PC-9 (cell line): ENCODE measurements at places on chromosomes 1 and 21. TPM values are rescaled to one million over a fixed set of nuclear protein-coding genes. Genes with fewer than 3 reads are reported as not detected.

Gene ACTL8
- 0.55 and 0.68 TPM in 2 replicates for total RNA-seq

Gene TBX15
- not detected in 2 replicates for total RNA-seq

Gene MATN1
- 0.37 and 0.50 TPM in 2 replicates for total RNA-seq

Gene ATAD3C
- 4.0 and 4.2 TPM in 2 replicates for total RNA-seq

Gene NBPF6
- 0.94 TPM in 1 of 2 replicates, not detected in the other for total RNA-seq

Gene PRRX1
- total RNA-seq, result not detected in 2 replicates

Gene RNU1-3
- total RNA-seq, result 1,333 and 3,235 TPM in 2 replicates

Gene C1orf116
- 30.2 and 36.7 TPM in 2 replicates for total RNA-seq

Gene TAS1R1
- total RNA-seq, result not detected in 2 replicates

Gene NTMT2
- not detected in 2 replicates for total RNA-seq

Gene OR10J1
- not detected in 2 replicates for total RNA-seq

- peak; percentile 67 for DNase-seq
These were observed 4.6 kb downstream of the RCC1 start for GRCh38 chr1:28510273-28510969.

DNA sequence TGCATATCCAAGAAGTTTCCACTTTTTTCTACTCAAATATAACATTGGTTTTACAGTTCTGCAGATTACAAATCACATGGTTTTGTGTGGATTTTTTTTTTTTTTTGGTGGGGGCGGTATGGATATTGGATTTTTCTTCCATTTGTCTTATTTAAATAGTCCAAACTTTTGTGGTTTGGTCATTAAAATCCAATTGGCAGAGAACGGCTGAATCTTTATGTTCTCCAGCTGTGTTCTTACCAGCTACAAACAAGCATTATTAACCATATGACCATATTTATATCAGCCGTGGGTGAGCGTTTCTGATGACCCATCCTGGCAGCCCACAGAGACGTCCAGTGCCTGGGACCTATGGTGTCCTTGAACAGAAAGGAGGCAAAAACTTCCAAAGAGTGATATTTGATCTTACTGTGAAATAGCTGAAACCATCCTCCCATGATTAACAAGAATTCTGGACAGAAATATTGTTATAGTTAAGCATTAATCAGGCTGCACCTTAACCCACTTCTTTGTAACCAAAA is 200.4 kb downstream of the LYPLAL1 start:
- no peak for DNase-seq

GRCh38 chr1:117590273-117590925 is 15.4 kb upstream of the TENT5C start:
- peak; percentile 48 for DNase-seq

- no peak for DNase-seq
These were observed 101.3 kb upstream of the C8B start for GRCh38 chr1:57066980-57067610.

- peak; percentile 22 for DNase-seq
These were observed at the start of gene PLA2G4A for GRCh38 chr1:186828611-186829454. Gene PLA2G4A (plus strand): TSS chr1:186828949. CDS start chr1:186854355, 25,406 bp downstream.

GRCh38 chr1:52550447-52550846 is 2.4 kb downstream of the TUT4 start:
- DNase-seq, result no peak

- no peak for DNase-seq
These were observed 71.4 kb downstream of the MEGF6 start for GRCh38 chr1:3539707-3540425.

- DNase-seq, result no peak
These were observed 61.7 kb upstream of the USP24 start for GRCh38 chr1:55276671-55277376.

DNA sequence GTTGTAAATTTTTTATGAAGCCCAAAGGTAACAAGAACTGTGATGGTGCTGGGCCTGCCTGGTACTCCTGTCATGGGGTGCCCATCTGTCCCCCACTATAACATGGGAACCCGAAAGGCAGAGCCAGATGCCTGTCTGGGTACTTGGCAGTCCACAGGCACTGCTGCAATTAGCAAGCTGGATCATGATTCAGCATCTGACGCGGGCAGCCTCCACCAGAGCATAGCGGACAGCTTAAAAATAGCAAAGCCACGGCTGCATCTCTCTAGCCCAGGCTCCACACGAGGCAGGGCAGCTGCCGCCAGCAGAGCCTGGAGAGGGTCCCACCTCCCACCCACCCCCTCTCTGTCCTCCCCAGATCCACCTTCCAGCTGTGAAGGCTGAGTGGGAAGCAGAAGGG is 22.9 kb downstream of the SUSD4 start:
- DNase-seq, result no peak

- DNase-seq, result no peak
These were observed 13.9 kb upstream of the PTPN14 start for GRCh38 chr1:214565310-214565709.

DNA sequence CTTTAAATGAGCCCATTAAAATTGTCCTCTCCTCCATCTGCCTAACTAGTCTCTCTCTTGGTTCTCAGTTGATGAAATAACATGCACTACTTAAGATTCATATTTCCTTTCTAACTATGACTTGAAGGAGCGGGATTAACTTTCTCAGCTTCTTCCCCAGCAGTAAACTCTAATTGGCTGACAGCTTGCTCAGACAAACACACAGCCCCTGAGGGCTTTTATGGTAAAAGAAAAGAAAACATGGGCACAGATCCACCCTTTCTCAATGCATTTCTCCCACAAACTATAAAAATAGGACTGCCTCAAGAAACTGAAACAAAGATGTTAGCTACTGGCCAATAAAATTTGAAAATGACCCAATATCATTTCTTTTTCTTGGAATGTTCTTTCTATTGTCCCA is 703.1 kb downstream of the ADGRL2 start:
- no peak for DNase-seq

DNA sequence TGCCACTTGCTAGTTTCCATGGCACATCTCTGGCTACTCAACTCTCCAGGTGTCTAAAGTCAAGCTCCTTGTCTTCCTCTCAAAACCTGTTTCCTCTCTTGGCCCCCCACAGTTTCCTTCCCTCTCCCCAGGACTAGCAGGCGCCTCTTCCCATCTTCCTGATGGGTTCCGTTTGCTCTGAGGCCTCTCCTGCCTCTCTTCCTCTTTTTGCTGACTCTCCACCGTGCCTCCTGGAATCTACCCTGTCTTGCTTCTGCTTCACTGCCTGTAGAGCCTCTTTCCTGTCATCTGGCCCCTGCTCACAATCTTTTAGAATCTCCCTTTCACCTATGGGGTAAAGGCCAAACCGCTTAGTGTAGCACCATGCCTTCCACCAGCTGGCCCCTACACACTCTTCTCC is 21.8 kb upstream of the LHX4 start:
- no peak for DNase-seq

GRCh38 chr1:9443913-9444445 is 95.3 kb upstream of the SLC25A33 start:
- no peak for DNase-seq

DNA sequence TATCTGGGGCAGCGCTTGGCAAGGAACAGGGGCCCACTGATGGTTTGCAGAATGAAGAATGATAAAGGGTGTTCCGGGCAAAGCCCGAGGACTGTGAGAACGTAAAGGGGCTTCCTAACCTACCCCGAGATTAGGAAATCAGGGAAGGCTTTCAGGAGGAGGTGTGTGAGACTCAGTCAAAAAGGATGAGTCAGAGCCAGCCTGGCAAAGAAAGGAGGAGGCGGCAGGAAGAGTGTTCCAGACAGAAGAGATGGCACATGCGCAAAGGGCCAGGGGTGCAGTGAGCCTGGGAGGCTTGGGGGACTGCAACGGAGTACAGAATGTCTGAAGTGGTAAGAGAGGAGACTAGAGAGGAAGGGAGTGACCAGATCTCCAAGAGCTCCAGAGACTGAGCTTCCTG is 70.3 kb downstream of the RAP1GAP start:
- no peak for DNase-seq

- DNase-seq, result no peak
These were observed 145.3 kb downstream of the PSMG1 start for GRCh38 chr21:39037807-39038405.

DNA sequence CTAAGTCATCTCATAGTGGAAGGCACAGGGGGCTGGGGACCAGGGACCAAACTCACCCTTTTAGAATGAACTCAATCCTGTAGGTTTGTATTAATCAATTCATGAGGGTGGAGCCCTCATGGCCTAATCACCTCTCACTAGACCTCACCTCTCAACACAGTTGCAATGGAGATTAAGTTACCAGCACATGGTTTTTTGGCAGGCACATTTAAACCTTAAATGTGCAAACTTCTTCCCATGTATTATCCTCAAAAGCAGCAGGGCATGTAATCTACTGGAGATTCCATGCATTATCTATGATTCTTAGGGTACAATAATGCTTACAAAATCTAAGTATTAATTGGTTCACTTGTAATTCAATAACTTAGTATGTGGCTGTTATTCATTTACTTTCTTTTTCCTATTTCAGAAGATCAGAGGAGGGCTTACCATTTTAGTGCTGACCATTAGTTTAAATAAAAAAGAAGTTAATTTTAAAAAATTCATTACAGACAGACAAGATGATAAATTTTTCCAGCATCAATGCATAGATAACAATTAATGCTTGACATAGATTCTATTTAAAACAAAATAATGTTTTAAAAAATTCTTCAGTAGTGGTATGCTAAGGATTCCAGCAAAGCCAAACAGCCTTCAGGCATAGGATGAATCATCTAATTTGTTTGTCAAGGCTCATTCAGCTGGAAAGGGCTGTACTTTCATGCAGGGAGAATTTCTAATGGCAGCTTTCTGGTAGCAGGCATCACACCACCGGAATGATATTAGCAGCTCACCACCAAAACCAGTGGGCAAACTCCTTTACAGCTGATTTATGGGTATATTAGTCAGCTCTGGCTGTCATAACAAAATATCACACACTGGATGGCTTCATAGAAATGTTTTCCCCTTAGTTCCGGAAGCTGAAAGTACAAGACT is 124.6 kb upstream of the ZNF648 start:
- peak; percentile 97 for DNase-seq

GRCh38 chr1:225999912-226000337 is 782 bp upstream of the SDE2 start:
- DNase-seq, result no peak

DNA sequence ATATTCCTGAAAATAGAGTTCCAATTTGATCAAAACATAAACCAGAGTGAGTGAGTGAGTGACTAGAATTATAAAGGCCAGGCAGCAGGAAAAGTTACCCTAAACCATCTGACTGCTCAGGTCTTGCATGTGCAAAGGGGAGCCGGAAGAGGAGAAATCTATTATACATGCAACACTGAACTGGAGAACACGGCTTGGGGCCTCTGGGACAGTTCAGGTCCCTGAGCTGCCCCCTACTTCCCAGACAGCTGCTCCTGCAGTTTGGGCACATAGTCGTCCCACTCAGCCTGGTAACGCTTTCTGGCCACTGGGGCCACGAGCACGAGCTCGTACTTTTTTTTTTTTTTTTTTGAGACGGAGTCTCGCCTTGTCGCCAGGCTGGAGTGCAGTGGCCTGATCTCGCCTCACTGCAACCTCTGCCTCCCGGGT is 40.1 kb downstream of the PTPRC start:
- no peak for DNase-seq

GRCh38 chr1:151327903-151328674 is 873 bp upstream of the PI4KB start:
- peak; percentile 30 for DNase-seq

DNA sequence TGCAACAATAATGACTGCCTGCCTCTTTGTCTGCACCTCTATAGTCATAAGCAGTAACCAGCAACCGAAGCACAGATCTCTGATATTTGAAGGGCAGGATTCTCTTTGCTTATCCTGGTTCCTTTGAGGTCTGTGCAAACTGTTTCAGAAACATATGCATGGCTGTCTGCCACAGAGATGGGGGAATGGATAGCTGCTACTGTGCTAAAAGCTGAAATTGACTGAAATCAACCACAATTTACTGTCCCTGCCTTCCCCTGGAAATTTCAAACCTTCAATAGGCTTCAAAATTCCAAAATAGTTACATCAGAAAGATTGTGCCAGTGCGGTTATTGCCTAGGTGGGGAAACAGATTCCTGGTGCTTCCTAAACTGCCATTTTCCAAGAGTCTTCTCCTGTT is 136.8 kb upstream of the GORAB start:
- DNase-seq, result no peak
